ENCODE measurements at places on chromosomes 4 and X.

DNA sequence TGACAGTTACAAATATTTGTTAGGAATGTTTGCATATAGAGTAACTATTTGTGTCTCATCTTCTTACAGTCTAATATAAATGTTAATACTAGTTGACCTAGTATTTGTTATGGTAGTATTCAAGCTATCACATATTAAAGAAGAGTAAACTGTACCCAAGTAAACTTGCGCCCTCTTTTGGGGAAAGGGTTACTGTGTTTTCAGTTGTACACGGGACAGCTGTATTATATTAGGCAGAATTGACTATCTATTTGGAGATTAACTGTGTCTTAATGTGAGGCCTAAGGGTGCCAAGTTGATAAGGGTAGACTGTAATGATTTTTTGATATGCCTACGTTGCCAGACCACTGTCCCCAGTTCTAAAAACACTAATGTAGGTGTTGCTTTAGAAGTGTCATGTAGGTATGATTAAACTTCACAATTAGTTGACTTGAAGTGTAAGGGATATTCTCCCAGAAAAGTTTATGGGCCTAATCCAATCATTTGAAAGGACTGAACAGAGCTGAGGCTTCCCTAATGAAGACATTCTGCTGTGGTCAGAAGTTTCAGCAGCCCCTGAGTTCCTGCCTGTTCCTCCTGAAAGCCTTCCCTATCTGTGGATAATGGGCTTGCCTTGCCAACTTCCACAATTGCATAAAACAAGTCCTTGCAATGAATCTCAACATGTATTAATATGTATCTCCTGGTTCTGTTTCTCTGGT lies 172.8 kb upstream of the CXCL13 start:
- no peak for DNase-seq

GRCh38 chr4:95106408-95106928 lies 348.7 kb downstream of the BMPR1B start:
- no peak for DNase-seq

GRCh38 chr4:110998320-110998719 lies 375.4 kb upstream of the PITX2 start:
- no peak for DNase-seq

GRCh38 chr4:113971706-113972360 lies 7.6 kb downstream of the ARSJ start:
- DNase-seq: peak; percentile 54

- no peak for DNase-seq
Observed at GRCh38 chr4:95422436-95422835, 126.3 kb downstream of the UNC5C start.

DNA sequence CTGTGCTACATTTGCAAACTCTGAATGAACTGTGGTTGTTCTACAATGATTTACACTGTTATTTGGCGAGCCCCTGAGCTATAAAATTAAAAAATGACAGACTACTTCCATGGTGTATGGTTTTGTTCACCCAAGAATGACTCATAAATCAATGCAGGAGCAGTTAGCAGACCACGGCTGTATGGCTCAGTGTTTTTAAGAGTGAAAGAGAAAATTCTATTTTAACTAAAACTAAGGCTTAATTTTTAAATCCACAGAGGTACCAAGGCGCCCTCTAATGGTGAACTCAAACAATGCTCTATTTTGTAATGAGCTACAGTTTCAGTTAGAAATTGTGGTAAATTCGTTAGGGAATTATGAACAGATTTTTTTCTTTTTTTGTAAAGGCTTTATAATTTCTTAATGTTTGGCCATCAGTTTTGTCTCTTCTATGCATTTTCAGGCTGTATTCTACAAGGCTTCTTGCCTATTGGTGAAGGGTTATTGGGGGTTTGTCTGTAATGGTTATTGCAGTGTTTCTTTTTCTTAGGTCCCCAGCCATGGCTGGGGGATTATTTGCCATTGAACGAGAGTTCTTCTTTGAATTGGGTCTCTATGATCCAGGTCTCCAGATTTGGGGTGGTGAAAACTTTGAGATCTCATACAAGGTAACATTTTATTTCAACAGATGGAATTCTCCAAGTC lies 32.5 kb downstream of the HMGB2 start:
- DNase-seq: no peak

GRCh38 chrX:74890676-74891430 lies 34.4 kb downstream of the NEXMIF start:
- DNase-seq: no peak

DNA sequence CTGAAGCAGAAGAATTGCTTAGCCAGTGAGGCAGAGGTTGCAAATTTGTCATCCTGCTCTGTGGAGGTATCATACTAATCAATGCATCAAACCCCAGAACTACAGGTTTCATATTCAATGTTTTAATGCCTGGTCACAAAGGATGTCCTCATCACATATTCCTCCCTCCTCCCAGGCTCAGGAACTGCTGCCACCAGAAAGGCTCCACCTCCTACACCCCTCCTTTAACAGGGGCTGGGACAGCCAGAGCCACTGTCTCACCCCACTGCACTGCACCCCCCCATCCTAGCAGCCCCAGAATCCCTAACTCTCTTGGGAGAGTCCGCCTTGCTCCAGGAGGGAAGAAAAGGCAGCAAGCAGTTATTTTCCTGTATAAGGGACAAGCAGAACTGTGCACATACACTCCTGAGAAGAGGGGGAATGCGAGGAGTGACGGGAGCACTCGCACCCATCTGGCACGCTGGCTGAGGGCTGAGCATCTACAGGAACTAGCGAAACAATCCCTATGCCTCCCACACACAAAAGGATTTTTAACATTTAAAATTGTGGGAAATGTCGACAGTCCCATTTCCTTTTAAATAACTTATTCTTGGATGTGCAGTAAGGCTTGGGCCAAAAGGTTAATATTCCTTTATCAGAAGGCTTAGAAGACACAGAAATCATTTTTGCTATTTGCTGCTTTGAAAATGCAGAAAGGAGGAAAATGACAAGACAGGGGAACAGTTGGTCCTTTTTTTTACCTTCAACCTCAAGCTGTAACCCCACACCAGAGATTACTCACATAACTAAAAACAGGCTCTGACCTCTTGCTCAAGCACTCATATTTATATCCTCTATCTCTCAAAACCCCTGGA lies 27.8 kb downstream of the CD99L2 start:
- no peak for DNase-seq

- DNase-seq: no peak
Observed at GRCh38 chr4:55931833-55932232, 16.9 kb upstream of the CEP135 start.

DNA sequence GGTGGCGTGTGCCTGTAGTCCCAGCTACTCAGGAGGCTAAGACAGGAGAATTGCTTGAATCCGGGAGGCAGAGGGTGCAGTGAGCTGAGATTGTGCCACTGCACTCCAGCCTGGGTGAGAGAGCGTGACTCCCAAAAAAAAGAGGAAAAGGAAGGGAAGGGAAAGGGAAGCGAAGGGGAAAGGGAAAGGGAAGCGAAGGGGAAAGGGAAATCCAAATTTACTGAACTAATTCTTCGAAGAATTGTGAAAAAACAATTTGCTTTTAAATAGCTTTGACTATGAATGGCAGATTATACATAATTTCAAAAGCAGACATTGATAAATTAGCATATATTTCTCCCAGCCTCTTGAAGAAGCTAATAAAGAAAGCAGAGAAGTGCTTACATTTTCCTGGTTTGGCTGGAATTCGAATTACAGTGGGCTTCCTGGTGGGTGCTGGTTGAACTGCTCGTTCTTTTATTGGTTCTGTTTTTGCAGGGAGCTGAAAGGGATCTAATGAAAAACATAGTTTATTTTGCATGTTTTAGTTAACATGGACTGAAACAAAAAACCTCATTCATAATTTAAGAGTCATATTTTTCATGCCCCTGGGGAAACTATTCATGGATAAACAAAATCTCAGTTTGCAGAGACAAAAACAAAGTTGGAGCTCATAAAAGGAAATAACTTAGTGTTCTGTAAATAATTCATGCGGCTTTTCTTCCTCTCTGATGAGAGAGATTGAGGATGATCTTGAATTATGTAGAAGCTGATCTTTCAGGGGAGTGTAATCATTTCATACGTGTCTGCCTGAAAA lies 66.0 kb downstream of the RPS3A start:
- DNase-seq: no peak

Measured in AG09319 (cell line).